Lung (tissue), 17 donors: ENCODE measurements at places on chromosomes 5 and 9.

- DNase-seq = no peak
Observed at GRCh38 chr5:179410291-179411160, 65.3 kb upstream of the ADAMTS2 start.

DNA sequence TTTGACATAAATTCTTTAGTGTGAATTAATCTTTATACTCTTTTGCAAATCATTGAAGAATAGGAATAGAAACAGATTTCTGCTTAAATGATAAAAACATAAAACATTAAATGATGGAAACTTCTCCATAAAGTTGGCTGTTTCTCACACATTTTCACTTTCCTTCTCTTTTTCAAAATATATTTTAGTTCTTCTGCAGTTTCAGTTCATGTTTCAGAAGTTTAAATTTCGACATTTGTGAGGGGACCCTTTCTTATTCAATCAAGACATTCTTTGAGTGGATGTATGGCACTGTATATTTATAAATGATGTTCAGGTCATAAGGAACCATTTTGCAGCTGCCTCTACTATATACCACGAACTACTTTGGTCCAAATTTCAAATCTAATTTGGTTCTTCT, 34.6 kb downstream of the TNFAIP8 start:
- DNase-seq = no peak

GRCh38 chr5:137960141-137960540, 70.9 kb downstream of the PKD2L2 start:
- DNase-seq = no peak

DNA sequence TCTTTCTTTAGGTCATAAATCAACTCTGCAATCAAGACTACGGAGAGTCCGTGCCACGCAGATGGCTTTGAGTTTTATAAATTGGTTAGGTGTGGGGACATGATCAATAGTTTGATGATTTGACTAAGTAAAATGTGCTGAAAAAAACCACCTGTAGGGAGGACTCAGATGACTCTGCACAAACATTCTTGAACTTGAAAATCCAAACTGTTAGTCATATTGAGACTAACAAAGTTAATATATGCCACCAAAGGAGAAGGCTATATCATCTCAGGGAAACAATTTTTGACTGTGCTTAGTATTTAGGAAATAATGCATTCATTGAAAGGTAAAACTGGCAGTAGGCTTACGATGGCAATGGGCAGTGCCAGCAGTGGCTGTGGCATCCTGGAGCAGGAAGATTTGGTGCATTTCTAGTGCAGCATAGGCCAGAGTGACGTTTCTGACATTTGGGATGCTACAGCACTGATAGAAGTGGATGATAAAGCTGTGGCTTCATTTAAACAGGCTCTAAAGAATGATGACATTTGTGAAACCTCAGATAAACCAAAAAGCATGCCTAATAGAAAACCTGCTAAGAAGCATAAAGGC, 291.1 kb downstream of the MLLT3 start:
- no peak for DNase-seq

DNA sequence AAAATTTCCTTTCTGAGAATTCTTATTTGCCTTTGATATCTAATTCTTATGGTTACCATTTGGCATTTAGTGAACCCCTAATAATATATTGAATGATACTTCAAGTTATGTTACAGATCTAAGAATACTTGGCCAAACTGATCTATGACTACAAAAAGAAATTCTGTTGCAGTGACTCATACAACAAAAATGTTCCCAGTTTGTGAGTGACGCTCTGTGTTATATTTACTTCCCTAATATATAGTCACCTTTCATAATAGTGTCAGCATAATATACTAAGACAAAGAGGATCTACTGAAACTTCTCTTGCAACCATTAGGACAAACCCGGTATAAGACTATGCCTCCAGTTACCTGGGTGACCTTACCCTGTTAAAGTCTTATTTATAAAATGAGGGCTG, 216.9 kb upstream of the TLX3 start:
- DNase-seq = no peak

DNA sequence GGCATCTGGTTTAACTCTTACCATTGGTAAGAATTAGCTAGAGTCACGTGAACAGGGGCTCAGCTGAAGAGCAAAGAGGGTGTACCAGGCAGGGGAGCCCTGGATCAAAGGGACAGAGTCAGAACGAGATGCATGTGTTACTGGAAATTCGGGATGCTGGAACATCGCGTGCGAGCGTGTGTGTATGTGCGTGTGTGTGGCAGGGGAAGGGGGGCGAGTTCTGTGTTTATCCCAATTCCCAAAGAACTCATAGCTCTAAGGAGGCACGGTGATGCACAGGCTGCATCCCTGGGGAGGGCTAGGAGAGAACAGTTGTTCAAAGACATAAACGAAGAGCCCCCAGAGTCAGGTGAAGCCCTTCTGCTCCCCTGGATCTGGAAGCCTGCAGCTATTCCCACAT, 353.3 kb downstream of the GADD45G start:
- no peak for DNase-seq

- no peak for DNase-seq
Observed at GRCh38 chr9:36138901-36139300, 2.4 kb downstream of the GLIPR2 start.

DNA sequence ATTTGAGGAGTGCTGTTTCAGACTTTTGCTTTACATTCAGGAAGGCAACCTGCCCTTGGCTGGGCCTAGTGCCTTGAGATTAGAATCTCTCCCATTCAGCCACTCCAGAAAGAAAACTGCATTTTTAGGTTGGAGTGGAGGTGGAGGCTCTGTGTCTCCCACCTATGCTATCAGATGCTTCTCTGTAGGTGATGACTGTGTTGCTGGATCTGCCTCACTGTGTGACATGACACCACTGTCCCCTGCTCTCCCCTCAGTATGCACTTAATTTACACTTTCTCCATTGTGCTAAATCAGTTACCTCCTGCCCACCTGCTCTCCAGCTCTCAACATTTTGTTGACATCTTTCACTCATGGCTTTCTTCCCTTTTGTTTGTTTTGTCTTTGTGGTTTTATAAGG, 265.8 kb downstream of the TENT4A start:
- DNase-seq = no peak

GRCh38 chr9:8259028-8259427, 459.4 kb upstream of the DMAC1 start:
- no peak for DNase-seq

DNA sequence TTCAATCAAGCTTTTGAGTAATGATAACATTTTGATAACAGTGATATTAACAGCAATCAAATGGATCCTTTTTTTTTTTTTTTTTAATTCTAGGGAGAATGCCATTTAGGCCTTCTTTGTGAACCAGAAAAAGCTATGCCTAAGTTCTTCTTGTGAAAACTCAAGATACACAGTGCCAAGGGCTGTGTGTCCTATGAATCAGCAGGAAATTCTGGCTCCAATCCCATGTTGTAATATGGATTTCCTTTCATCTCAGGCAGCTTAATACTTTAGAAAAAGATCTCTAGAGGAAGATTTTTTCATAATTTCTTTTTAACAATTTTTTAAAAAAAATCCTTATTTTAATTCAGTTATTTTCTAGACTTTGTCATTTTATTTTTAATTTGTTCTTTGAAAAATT, 96.1 kb downstream of the NUDT12 start:
- DNase-seq = peak; percentile 38

DNA sequence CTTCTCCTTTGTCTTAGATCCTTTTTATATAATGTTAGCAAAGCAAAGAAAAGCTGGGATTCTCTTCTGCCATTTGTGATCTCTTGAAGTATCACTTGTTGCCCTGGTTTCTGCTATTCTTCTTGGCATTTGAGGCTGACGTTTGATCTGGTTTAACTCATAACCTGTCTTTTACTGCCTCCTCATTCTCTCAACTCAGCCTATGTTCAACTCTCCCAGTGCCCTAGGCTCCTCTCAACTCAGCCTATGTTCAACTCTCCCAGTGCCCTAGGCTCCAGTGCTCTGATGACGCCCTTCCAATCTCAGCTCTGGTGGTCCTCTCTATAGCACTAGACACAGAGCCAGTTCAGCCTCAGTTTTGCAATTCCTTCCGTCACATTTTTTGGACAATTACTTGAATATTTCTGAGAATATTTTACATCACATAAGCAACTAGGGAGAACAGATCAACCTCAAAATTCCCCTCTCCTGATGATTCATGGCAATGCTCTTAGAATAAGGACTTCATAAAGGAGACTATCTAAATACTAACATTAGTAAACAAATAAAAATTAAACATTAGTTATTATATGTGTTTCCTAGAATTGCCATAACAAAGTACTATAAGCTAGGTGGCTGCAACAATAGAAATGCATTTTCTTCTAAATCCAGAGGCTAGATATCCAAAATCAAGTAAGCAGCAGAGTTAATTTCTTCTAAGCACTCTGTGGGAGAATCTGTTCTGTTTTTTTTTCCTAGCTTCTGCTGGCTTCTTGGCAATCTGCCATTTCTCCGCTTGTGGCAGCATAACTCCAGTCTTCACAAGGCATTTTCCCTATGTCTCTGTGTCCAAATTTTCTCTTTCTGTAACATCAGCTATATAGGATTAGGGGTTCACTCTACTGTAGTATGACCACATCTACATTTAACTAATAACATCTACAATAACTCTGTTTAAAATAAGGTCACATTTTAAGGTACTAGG, 662.1 kb upstream of the FTMT start:
- DNase-seq = peak; percentile 95

GRCh38 chr9:137028263-137029057, 423 bp upstream of the ABCA2 start:
- peak; percentile 72 for DNase-seq

- DNase-seq = no peak
Observed at GRCh38 chr5:51567636-51568035, 184.4 kb downstream of the ISL1 start.

- DNase-seq = peak; percentile 31
Observed at GRCh38 chr5:77957931-77958521, 181.9 kb upstream of the TBCA start.

GRCh38 chr5:77561965-77562364, 69.8 kb upstream of the WDR41 start:
- DNase-seq = no peak

DNA sequence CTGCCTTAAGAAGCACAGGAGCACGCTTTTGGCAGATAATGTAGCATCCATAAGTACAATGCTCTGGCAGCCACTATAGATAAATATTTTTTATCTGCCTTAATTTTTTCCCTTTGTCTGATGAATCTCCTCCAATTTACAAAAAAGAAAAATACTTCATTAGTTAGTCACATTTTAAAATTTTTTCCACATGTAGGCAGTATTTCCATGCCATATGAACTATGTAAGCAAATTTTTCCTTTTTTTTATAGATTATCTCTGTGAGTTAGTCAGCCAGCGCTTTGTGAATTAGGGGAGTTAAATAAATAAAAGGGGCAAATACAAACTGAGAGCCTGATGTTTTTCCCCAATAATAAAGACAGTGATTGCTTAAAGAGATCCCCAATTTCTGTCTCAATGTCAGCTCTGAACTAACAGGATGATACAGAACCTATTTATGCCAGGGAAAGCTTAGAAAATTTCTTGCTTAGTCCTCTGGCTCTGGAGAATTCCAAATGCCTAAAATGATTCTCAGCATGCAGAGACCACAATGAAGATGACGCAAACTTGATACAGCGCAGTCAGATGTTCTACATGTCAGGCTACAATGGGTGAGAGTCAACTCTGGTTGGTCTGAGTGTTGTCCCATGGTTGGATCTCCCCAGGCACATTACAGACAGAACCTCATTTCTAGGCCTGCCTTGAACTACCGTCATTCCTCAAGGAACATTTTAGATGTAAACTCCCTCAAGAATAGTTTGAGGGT, 390.4 kb upstream of the CDH6 start:
- DNase-seq = peak; percentile 11

DNA sequence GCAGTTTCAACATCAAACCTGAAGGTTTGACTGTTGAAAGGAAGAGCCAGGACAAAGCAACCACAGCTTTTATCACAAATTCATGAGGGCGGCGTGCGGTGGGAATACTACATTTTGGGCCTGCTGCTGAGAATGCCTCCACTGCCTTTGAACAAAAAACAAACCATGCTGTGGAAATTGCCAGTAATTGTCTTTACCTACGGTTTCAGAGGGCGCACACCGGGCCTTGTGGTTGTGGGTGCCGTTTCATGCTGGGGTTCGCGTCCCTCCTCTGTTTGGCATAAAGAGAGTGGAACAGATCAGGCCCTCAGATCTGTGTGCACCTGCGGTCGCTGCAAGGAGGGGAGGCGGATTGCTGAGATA, 27.6 kb upstream of the TCF7 start:
- no peak for DNase-seq

- peak; percentile 97 for DNase-seq
Observed at GRCh38 chr5:150700594-150701377, at the start of gene RBM22. Gene RBM22, minus strand, starts transcription at chr5:150701062. Its CDS starts 77 bp downstream, at chr5:150700985.

DNA sequence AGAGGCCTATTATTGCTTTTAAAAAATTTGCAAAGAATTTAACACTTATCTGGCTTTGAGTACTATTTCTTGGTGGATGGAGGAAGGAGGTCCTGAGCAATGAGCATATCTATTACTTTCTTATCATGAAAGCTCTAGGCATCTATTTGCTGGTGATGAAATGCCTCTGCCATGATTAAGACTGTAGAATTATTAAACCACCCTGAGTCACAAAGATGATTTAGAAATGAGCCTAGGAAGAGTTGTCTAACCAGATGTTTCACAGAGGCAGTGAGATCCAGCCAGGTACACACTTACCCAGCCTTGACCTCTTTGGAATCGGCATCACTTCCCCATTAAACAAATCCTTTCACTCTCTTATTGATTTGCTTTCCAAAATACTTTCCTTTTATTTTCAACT, 304.4 kb upstream of the KIF2A start:
- no peak for DNase-seq

- peak; percentile 55 for DNase-seq
Observed at GRCh38 chr5:156815988-156816599, 34.0 kb upstream of the PPP1R2B start.

DNA sequence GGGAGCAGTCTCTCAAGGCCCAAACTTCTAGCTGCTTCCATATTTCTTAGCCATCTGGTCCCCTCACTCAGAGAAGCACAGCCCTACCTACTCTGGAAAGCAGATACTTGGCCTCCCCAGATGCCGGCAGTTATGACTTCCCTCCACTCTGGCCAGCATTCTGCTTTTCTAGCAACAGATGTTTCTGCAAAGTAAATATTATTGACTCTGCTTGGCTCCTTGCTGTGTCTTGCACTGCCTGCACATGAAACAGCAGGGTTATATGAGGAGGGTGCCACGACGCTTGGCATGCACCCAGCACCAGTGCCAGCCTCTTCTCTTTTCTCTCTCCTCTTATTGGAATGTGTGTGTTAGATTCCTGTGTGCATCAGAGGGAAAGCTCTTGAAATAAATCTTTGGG, 99.7 kb downstream of the ARHGAP26 start:
- peak; percentile 45 for DNase-seq
